T-helper 2 cell treated with Interferon-gamma antibody and Interleukin-4, amounts not matched to agents 5 μg/mL and 100 μg/mL, for 36 hours (primary cell): ENCODE measurements at places on chromosomes 4 and X.

- no peak for DNase-seq
These were observed 21.9 kb upstream of the MAD2L1 start for GRCh38 chr4:120088507-120088906.

- no peak for DNase-seq
These were observed 37.0 kb upstream of the CWH43 start for GRCh38 chr4:48949086-48949485.

- DNase-seq, result no peak
These were observed 332.5 kb downstream of the GRID2 start for GRCh38 chr4:92636038-92636806.

- DNase-seq, result no peak
These were observed 21.1 kb downstream of the FLNA start for GRCh38 chrX:154353172-154353843.

GRCh38 chrX:48460606-48461005 is 9.5 kb downstream of the SLC38A5 start:
- DNase-seq, result no peak

DNA sequence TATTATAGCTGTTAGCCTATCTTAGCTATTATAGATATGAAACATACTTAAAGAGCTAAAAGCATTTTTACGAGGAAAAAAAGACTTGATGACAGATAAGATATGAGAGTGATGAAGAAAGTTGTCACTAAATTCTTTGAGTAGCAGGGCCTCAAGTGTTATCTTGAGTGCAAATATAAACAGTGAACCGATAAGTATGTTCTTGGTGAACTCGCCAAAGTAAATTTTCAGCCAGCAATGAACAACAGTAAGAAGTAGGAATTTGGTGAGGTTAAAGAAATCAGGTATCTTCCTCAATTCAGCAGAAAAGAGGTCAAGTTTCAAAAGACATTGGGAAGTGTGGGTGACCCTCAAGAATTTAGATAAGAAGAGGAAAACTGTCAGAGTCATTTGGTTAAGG is 471.8 kb upstream of the FTHL17 start:
- DNase-seq, result no peak

DNA sequence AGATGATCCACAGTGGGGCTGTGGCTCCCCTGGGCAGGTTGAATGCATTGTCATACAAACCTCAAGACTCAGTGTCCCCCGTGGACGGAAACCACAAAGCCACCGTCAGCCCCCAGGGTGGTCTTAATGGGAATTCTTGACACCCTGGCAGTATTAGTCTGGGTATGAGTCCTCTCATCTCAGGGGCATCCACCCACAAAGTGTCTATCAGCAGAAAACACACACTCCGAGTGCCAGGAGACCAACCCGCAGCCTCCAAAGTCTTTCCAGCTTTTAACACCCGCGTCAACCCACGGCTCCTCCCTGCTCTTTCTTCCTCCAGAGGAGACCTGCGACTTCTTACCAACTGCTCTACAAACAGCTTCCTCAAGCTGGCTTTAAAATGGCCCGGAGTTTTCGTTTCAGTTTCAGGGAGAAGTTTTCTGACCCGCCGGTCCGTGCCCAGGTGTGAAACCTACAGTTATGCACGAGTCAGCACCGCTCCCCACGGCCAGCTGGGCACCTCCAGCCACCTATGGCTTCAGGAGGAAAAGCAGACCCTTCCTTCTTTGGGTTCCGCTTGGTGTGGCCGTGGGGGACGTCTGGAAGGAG is 14.4 kb upstream of the ASMTL start:
- peak; percentile 48 for DNase-seq

GRCh38 chr4:184784628-184785257 is 41.0 kb downstream of the ACSL1 start:
- DNase-seq, result no peak

GRCh38 chrX:151729056-151729725 is 5.4 kb upstream of the CNGA2 start:
- no peak for DNase-seq

DNA sequence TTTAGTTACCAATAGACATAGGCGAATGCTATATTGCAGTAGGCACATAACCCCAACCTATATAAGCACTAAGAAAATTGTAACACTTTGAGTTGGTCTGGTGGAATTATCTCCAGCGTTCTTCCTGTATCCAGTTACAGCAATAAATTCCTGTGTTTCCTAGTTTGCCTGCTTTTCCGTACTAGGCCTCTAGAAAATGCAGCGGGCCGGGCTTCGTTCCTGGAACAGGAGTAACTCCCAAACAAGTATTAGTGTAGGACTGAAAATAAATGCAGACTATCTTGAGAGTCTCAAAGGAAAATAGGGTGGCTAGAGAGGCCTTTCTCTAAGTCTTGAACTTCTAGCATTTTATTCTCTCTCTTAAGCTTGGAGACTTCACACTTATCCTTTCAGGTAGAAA is 159.8 kb downstream of the OR13H1 start:
- DNase-seq, result no peak
